ENCODE measurements at places on chromosomes 5 and 9.

DNA sequence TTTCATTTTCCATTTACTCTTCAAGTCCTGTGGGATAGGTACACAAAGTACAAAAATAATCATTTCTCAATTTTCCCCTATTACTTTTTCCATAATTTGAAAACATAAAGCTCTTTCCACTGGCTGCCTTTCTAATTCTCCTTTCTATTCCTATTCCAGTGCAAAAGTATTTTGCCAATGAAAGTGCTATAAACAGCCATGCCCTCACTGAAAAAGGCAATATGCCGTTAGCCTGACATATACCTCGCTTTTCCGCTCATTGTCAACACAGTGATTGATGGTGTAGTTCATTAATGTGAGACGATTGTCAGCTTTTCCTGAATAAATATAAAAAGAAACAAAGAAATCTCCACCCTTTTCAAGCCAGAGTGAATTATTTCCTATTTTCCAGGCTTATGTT, 97.5 kb downstream of the EBF1 start:
- no peak for DNase-seq

DNA sequence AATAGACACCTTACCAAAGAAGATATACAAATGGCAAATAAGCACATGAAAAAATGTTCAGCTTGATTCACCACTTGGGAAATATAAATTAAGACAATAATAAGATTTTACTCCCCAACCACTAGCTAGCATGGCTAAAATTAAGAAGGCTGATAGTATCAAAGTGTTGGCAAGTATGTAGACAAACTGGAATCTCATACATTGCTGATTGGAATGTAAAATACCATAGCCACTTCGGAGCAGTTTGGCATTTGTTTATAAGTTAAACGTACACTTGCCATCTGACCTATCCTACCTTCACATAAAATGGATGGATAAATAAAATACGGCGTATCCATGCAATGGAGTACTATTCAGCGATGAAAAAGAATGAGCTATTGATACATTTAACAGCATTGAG, 129.2 kb downstream of the ZNF462 start:
- DNase-seq = no peak

- DNase-seq = peak; percentile 44
Observed at GRCh38 chr5:139863855-139864558, 68.4 kb downstream of the PSD2 start.

DNA sequence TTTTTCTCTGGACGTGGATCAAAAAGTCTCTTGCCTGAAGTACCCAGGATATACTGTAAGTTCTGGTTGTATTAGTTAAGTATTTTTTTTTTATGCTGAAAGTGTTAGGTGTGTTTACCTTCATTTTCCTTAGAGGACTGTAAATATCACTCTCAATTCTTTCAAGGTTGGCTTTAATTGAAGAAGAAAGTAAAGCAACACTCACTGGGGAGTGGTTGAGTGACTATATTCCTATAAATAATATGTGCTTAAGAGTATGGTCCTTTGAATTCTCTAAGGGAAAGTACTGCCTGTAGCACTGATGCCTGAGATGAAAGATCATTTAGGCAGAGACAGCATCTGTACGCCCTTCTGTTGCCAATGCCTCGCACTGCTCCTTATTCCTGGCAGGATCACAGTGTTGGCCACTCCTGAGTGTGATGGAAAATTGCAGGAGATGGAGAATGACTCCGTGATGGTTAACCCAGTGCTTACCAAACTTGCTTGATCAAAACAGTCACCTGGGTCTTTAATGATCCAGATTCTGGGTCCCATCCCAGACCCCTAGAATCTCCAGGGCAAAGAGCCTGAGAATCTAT, 182.0 kb upstream of the MPDZ start:
- DNase-seq = no peak

- peak; percentile 87 for DNase-seq
Observed at GRCh38 chr9:127568971-127569885, 42.8 kb upstream of the STXBP1 start.

DNA sequence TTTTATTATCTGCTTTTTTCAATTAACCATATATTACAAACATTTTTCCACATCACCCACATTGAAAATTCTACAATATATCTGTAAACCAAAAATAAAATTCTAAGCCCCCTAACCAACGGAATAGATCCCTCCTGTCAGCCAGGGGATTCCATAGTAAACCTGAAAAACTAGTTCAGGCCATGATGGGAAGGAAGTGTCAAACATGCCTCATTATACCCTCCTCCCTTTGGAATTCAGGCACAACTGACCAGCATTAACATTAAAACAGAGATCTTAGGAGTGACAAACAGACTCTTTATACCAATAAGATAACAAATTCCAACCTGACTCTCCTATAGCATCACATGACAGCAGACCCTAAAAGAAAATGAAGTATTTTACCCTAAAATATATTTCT, 113.7 kb upstream of the DMRT1 start:
- DNase-seq = no peak

- DNase-seq = no peak
Observed at GRCh38 chr9:36322462-36322861, 64.2 kb upstream of the GNE start.

- no peak for DNase-seq
Observed at GRCh38 chr5:94782383-94782782, 163.9 kb downstream of the SLF1 start.

DNA sequence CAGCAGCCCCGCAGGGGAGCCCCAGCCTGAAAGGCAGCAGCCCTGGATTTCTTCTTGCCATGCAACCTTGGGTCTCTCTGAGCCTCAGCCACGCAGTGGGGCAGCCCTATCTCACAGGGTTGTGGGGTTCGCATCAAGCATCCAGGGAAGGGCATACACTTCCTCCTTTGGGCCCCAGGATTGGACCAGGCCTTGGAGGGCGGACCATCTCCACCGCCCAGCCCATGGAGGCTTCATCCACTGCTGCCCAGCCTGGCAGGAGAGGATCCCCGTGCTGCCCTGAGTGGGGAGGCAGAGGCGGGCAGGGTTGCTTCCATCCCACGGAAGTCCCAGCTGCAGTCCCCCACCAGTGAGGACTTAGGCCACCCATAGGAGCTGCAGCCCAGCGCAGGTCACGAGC, 5.3 kb downstream of the ADAMTS2 start:
- DNase-seq = no peak

- DNase-seq = no peak
Observed at GRCh38 chr9:6793203-6793602, 35.4 kb downstream of the KDM4C start.

GRCh38 chr5:119328753-119329602, 26.8 kb upstream of the TNFAIP8 start:
- DNase-seq = no peak

DNA sequence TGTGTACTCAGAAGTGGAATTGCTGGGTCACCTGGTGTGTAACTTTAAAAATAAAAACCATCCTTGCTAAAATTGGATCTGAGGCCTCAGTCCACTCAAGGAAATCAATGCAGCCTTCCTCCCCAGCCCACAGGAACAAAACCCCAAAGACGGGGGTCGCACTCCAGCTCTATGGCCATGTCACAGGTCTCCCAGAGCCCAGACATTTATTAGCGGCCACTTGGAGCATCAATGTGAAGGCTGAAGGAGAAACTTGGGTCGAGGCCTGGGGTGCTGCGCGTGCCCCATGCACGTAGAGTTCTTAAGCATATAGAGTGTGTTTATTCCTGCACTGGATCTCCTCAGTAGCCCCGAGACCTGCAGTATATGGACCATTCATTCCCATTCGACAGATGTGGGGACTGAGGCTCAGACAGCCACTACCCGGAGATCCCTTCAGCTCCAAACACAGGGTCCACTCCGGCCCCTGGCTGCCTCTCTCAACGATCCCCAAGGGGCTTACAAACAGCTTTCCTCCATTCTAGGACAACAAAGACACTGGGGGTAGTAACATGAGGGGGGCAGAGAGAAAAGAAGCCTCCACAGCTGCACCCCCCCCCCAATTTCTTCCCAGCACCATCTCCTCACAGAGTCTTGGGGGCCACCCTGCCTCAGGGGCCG, 14.3 kb upstream of the OLFM1 start:
- no peak for DNase-seq

DNA sequence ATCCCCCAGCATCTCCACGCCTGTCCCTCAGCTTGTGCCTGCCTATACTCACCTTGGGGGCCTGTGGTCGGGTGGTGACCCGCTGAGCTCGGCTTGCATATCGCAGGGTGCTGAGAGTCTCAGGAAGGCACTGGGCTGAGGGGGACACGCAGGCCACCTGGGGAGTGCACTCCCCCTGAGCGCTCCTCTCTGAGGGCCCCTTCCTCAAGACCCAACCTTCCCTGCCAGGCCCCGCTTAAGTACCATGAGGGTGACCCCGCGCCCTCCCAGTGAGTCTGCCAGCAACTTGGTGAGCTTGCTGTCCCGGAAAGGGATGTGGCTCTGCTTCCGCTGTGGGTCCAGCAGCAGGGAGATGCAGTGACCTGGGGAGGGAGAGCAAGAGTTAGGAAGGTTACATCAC, 4.1 kb downstream of the KIF12 start:
- DNase-seq = no peak

DNA sequence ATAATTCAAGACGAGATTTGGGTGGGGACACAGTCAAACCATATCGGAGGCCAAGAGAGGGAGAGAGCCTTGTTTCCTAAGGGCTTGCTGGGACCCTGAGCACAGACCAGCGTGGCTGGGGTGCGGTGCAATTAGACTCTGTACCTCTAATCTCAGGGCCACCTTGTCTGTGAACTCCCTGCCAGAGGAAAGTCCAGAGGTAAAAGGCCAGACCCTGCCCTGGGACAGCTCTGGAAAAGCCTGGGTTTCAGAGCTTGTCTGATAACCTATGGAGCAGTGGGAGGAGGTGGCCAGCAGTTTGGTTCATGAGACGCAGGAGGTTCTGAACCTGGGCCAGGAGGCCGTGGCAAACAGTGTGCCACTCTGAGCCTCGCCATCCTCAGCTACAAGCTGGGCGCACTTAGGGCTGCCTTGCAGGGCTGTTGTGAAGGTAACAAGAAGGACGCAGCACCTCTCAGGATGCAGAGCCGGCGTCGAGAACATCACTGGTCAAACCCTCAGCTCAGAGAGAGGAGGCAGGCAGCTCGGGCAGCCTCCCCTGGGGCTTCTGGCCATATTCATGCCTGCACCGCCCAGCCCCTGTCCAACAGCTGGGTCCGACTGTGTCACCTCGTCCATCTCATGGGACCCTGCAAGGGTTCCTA, 4.8 kb upstream of the DOLPP1 start:
- no peak for DNase-seq

DNA sequence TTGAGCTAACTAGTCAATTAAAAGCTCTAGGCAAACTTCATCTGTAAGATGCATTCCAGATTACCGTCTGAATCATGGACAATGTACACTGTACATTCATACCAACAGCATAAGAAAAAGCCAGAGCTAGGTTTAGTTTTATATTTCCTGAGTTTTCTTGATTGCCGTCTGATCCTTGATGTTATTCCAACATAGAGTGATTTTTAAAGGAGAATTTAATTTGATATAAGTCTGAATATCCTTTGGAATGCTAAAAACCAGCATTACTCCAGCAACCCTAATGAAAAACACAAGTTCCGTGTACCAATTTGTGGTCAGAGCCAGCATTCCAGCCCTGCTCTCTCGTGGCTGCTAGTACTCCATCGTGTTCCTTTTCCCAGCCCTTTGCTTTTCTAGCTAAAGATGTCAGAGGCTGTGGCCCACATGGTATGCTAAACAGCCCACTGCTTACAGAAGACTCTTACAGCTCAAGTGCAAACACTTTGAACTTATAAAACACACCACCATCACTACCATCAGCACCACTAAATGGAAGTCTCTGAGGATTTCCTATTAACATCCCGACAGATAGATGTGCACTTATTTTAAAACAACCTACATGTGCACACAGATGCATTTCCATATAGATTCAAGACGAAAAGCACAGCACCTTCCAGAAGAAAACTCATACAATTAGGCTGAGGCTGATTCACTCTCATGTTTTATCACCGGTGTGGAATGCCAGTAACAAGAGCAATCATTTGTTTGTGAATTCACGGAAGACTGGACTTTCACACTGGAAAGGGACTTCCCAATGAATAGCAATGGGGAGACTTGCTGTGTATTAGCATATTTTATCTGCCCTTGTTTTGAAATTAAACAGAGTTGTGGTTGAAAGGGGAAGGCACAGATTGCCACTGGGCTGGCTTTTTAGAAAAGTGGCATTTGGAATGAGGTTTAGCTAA, 246.9 kb upstream of the GAS1 start:
- DNase-seq = no peak

DNA sequence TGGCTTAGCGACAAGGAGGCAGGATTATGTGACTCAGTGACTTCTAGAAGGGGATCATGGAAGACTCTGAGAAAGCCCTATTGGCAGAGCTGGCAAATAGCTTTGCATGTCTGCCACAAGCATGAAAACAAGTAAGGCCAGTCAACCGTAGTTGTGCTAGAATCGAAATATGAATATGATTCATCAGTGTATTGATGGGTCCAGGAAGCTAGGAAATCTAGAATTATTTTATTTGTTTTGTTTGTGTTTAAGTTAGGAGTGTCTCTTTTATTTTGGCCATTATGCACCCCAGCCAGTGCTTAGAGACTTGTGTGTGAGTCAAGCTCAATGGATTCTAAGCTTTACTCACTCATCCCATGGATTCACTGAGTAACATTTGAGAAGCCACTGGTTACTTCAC, 3.8 kb upstream of the ITGA2 start:
- DNase-seq = no peak

DNA sequence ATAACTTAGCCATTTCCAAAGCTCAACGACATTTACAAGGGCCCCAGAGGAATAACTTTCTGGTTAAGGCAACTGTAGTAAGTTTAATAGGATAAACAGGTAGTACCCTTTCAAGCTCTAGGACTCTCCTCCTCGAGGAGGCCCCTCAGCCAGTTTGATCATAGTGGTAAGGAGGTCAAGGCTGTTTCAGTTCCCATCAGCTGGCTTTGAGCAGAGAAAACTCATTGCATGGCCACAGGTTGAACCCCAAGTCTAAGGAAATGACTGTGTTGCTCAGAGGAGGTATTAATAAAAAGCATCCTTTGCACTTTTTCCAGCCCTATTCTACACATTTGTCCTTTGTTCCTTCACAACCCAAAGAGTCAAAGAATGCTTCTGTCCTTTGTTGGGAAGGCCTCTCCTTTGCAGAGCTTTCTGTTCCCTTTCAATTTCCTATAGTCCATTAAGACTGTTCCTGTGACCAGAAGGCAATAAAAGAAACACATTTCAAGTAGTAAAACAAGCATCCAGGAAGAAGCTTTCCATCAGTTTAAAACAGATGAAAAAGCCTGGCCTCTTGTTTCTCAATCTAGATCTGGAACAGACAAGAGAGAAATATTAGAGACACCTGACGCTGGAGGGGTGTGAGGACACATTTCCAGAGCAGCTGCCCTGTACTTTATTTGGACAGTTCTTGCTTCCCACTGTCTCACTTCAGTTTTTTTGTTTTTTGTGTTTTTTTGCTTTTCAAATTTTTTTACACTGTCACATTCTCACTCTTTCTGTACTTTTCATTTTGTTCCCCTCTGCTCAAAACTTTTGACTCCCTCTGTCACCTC, 54.1 kb downstream of the PRRC1 start:
- DNase-seq = no peak
